Heart left ventricle (tissue), 16 donors: ENCODE measurements at places on chromosomes 7 and 10.

- no peak for DNase-seq
These were observed 13.2 kb upstream of the TRA2A start for GRCh38 chr7:23544913-23545354.

DNA sequence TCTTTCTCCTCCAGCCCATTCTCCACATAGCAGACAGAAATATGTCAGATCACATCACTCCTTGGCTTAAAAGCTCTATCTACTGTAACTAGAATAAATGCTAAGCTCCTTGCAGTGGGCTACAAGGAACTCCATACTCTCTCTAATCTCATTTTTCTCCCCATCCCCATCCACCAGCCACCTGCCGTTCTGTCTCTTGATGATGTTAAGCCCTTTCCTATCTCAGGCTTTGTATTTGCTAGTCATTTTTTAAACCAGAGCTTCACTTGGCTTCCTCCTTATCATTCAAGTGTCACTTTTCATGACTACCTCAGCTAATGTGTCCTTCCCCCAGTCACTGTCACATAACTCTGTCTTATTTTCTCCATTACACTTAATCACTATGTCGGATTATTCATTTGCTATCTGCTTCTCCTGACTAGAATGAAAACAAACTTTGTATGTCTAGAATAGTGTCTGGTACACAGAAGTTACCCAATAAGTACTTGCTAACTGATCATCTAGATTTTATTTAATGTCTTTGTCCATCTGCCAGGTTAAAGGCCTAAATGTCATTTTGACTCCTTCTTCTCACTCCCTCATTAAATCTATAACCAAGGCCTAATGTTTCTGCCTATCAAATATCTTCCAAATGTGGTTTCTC, 87.2 kb upstream of the RPA3 start:
- no peak for DNase-seq

DNA sequence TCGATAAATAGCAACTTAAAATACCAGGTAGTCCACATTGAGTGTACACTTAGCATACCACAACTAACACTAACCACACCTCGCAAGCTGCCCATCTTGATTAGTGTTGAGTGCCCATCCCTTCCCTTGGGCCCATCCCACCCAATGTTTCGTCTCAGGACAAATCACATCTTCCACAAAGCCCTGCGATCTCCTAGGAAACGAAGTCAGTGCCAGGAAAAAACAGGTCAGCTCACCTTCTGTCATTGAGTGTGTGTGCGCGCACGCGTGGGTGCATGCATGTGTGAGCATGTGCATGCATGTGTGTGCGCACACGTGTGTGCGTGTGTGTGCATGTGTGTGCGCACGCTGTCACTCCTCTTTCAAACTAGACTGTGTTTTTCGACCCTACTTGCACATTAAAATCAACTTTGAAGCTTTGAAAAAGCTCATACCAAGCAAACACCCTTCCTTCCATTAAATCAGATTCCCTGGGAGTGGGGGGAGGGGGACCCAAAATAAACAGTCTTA, 48.8 kb upstream of the OPALIN start:
- no peak for DNase-seq

DNA sequence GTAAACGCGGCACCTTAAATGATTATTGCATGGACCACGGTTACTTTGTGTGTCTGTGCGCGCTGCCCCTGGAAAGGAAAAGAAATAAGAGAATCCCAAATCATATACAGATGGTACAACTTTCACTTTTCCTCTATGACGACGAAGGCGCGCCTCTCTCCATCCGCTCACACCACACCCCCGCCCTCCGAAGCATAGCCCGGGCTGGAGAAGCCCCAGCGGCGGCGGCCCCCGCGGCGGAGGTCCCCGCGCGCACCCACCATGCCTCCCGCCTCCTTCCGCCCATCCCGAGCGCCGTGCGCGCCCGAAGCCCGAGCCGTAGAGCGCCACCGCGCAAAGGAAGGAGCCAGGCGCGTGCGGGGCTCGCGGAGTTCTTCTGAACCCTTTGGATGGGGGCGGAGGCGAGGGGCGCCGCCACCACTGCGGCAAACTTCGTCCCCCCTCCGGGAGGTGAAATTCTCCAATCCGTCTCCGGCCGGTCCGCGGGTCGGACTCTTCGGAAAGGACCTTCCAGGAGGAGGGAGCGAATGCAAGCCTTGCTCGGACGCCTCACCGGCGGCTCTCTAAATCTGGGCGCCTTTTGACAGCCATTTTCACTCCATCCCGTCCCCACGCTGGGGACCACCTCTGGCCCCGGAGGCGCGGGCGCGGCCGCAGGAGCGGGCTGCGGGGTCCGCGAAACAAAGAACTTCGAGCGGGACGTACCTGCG, 588 bp downstream of the GLI3 start:
- peak; percentile 62 for DNase-seq
